Heart right ventricle (tissue), 16 donors: ENCODE measurements at places on chromosomes 1 and 21. TPM values are rescaled to one million over a fixed set of nuclear protein-coding genes. Genes with fewer than 3 reads are reported as not detected.

- DNase-seq = no peak
Observed at GRCh38 chr1:222583079-222583478, 6.7 kb downstream of the TAF1A start.

The TMEM54 gene
- 10.6 TPM for total RNA-seq

DNA sequence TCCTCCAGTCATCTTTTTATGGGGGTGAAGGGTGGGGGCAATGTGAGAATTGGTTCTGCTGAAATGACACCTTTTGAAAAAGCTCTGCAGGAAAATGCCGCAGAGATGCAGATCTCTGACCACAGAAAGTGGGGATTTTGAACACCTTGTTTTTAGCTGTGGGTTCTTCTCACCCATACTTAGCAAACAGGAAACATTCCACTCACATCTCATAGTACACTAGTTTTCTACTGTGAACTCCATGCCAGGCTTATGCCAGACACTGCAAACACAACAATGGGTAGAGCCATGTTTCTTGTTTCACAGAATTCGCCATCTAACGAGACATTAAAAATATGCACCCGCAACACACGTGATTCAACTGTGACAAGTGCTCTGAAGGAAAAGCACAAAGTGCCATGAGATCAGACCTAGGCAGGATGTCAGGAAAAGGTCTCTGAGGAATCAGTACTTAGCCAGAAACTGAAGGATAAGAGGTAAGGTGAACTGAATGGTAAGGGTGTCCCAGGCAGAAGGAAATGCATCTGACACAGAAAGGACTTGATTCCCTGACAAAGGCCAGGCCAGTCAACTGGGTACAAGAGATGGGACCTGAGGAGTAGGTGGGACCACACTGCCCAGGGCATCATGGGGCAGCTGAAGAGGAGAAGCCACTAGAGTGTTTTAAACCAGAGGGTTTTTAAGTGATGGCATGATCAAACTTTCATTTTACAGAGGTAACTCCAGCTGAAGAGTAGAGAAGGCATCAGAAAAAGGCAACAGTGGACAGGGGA, 83.8 kb upstream of the JAK1 start:
- no peak for DNase-seq

DNA sequence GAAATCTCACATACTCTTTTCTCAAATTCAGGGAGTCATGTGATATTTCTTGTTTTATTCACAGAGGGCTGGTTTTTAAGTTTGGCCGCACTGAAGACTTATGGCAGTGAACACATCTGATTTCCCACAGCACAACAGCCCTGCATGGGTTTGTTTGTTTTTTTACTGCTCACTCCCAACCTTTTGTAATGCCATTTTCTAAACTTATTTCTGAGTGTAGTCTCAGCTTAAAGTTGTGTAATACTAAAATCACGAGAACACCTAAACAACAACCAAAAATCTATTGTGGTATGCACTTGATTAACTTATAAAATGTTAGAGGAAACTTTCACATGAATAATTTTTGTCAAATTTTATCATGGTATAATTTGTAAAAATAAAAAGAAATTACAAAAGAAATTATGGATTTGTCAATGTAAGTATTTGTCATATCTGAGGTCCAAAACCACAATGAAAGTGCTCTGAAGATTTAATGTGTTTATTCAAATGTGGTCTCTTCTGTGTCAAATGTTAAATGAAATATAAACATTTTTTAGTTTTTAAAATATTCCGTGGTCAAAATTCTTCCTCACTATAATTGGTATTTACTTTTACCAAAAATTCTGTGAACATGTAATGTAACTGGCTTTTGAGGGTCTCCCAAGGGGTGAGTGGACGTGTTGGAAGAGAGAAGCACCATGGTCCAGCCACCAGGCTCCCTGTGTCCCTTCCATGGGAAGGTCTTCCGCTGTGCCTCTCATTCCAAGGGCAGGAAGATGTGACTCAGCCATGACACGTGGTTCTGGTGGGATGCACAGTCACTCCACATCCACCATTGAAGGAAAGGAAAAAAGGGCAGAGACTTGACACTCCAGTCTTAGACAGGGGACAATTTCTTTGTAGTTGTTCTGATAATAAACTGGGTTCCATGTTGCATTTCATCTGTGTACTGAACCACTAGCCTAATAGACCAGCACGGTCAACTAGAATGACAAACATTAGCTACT, 22.8 kb downstream of the TMEM50A start:
- no peak for DNase-seq

DNA sequence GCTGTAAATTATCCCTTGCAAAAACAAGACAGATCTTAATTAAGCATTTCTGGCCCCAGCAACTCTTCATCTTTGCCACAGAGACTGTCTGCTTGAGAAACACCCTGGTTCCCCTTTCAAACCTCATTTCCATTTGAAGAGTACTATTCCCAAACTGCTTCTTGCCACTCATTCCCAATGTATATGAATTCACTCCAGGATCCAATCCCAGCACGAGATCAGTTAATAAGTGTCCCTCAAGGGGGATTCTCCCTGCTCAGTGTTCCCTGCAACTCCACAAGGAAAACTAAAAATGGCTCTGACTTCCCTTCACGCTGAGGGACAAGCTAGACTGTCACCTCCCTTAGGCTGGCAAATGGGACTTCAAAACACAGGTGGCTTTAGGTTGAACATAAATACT, 173.2 kb downstream of the SIPA1L2 start:
- DNase-seq = no peak

DNA sequence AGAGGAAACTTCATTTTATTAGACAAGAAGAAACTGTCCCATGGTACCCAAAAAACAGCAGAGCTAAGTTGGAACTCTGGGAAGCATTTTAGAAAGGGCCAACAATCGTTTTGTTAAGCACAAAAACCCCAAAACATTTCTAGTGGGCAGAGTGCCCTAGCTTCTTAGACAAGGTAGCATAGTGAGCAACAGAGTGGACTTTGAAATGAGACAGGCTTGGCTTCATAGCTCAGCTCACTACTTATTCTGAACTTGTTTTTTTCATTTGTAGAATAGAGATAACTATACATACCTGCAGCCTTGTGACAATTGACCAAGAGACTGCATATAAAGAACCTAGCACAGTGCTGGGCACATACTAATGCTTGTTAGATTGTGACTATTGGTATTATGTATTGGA, 50.1 kb downstream of the HLX start:
- no peak for DNase-seq

- no peak for DNase-seq
Observed at GRCh38 chr1:83828456-83828855, 170.5 kb downstream of the TTLL7 start.

The RAP1GAP gene
- total RNA-seq = 2.7 TPM

GRCh38 chr1:186736971-186737685, 56.9 kb upstream of the PTGS2 start:
- DNase-seq = no peak

DNA sequence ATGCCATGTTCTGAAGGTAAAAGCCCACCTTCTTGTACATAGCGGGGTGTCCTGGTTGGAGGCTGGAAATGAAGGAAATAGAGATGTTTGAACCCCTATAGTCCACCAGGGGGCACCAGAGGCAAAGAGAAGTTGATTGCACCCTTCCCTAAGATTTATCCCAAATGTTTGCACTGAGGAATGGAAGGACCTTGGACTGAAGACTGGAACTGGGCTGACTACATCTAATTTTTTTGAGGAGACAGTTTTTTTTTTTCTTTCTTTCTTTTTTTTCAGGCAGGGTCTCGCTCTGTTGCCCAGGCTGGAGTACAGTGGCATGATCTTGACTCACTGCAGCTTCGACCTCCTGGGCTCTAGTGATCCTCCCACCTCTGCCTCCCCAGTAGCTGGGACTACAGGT, 55.3 kb upstream of the EIF4G3 start:
- DNase-seq = peak; percentile 58

DNA sequence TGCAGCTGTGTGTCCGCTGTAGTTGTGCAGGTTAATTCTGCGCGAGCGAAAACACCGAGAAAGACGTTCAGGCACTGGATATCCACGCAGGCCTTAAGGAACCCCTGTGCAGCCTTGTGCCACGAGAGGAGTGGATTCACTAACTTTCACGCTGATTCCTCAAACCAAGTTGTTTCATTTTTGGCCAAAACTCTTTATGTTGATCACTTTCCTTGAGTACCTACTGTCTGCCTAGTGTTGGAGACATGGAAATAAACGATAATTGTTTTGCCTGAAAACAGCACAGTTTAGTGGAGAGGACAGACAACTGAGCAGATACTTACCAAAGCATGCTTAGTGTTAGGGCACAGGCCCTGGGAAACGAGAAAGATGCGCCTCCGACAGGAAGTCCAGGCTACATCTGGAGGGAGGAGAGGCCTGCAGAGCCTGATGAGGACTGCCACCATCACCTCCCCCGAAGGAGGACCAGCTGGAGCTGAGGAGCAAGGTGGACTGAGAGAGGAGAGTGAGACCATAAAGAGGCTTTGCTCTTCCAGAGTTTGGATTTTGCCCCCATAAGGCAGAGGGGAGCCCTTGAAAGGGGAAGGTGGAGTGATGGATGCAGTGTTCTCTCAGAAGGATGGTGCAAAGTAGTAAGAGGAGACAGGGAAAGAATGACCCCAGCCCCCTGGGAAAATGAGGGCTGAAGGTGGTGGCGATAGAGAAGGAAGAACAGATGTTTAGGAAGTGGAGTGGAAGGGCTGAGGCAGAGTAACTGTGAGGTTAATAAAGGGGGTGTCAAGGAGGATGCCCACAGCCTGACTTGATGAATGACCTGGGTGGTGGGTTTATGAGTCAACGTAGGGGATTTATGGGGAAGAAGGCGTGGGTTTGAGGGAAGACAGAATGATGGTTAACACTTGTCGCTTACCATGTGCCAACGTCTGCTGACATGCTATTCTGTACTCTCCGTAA, 956 bp upstream of the SCAF4 start:
- DNase-seq = peak; percentile 7
